Activated CD4-positive, alpha-beta T cell treated with anti-CD3 and anti-CD28 coated beads, Interleukin-2, amount 10 ng/mL, durations not matched to agents 7 days and 5 days (primary cell): ENCODE measurements at places on chromosomes 4 and X. TPM values are rescaled to one million over a fixed set of nuclear protein-coding genes. Genes with fewer than 3 reads are reported as not detected.

Gene TBC1D9
- not detected for total RNA-seq

Gene MAGEA4
- not detected for total RNA-seq

Gene CENPVL2
- not detected for total RNA-seq

Gene RAI2
- total RNA-seq, result not detected

Gene NRK
- not detected for total RNA-seq

Gene MSX1
- not detected for total RNA-seq

Gene CXCL3
- not detected for total RNA-seq

Gene NAP1L2
- 2.2 TPM for total RNA-seq

Gene GPM6B
- not detected for total RNA-seq

Gene DUSP21
- total RNA-seq, result not detected

Gene STATH
- total RNA-seq, result not detected

Gene TMPRSS11F
- not detected for total RNA-seq

Gene GAGE13
- total RNA-seq, result not detected

Gene DGAT2L6
- total RNA-seq, result not detected

Gene KLHL4
- not detected for total RNA-seq

Gene ZNF827
- total RNA-seq, result 14.4 TPM

Gene TMEM31
- not detected for total RNA-seq

Gene LUZP4
- total RNA-seq, result not detected

Gene NAP1L5
- total RNA-seq, result 4.3 TPM

Gene BST1
- total RNA-seq, result 1.0 TPM

Gene ANXA10
- total RNA-seq, result not detected

Gene ARR3
- total RNA-seq, result not detected

Gene IL15
- 1.9 TPM for total RNA-seq

Gene ASB12
- total RNA-seq, result not detected

Gene PPP2R2C
- total RNA-seq, result not detected

Gene ITM2A
- 148 TPM for total RNA-seq

Gene CXCL5
- not detected for total RNA-seq

Gene GJB1
- total RNA-seq, result not detected

Gene ASB5
- total RNA-seq, result not detected

Gene RBMXL3
- not detected for total RNA-seq

Gene BBS12
- 2.1 TPM for total RNA-seq

Gene TMEM271
- total RNA-seq, result not detected

Gene TMEM144
- total RNA-seq, result not detected

Gene STK32B
- total RNA-seq, result not detected

Gene ATP1B4
- total RNA-seq, result not detected
